ENCODE measurements at places on chromosomes 12 and 14.
A peak's percentile ranks its signal among the peaks of the same experiment; 100 is the strongest.

DNA sequence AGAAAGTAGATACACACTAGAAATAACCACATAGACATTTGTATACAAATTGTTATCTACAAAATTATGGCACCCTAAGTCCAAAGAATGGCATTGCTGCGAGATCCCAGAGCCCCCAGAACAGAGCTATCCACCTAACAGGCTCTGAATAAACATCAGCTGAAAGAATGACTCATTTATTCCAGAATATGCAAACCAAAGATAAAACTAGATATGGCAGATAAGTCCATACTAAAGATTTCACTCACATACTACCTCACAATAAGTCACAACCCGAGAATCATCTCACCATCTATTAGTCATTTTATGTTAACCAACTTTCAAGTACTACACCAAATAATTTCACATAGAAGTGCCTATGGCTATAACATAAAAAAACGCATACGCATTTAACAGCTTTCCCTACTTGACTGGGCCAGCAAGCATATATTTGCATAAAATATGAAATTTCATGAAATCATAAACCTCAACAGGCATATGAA, 5.6 kb downstream of the CNIH1 start:
- peak; percentile 84 for DNase-seq

DNA sequence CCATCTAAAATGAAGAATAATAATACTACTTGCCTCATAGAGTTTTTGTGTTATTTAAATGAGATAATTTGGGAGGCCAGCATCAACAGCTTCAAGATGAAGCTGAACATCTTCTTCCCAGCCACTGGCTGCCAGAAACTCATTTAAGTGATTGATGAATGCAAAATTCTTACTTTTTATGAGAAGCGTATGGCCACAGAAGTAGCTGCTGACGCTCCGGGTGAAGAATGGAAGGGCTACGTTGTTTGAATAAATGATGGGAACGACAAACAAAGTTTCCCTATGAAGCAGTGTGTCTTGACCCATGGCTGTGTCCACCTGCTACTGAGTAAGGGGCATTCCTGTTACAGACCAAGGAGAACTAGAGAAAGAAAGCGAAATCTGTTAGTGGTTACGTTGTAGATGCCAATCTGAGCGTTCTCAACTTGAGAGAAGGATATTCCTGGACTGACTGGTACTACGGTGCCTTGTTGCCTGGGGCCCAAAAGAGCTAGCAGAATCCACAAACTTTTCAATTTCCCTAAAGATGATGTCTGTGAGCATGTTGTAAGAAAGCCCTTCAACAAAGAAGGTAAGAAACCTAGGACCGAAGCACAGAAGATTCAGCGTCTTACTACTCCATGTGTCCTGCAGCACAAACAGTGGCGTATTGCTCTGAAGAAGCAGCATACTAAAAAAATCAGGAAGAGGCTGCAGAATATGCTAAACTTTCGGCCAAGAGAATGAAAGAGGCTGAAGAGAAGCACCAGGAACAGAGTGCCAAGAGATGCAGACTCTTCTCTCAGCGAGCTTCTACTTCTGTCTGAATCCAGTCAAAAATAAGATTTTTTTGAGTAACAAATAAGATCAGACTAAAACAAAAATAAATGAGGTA, 100.0 kb upstream of the LRIG3 start:
- DNase-seq: no peak

- no peak for DNase-seq
Observed at GRCh38 chr12:117140397-117141096, 41.3 kb upstream of the TESC start.

- no peak for DNase-seq
Observed at GRCh38 chr12:27572486-27573255, 48.7 kb downstream of the PPFIBP1 start.

GRCh38 chr12:106123551-106124081, 15.1 kb downstream of the NUAK1 start:
- DNase-seq: no peak

- no peak for DNase-seq
Observed at GRCh38 chr12:66049538-66050282, 80.8 kb downstream of the LLPH start.

- DNase-seq: no peak
Observed at GRCh38 chr12:128191380-128191779, 75.6 kb upstream of the TMEM132C start.

- peak; percentile 2 for DNase-seq
Observed at GRCh38 chr14:30443368-30444007, 115.5 kb upstream of the G2E3 start.

GRCh38 chr12:116427200-116427930, 131.8 kb upstream of the MAP1LC3B2 start:
- DNase-seq: no peak

GRCh38 chr12:93979189-93979588, 169.2 kb upstream of the PLXNC1 start:
- DNase-seq: peak; percentile 43

- peak; percentile 90 for DNase-seq
Observed at GRCh38 chr12:53659011-53659551, 16.8 kb downstream of the ATP5MC2 start.

GRCh38 chr12:132494294-132495164, 4.6 kb downstream of the FBRSL1 start:
- DNase-seq: no peak

DNA sequence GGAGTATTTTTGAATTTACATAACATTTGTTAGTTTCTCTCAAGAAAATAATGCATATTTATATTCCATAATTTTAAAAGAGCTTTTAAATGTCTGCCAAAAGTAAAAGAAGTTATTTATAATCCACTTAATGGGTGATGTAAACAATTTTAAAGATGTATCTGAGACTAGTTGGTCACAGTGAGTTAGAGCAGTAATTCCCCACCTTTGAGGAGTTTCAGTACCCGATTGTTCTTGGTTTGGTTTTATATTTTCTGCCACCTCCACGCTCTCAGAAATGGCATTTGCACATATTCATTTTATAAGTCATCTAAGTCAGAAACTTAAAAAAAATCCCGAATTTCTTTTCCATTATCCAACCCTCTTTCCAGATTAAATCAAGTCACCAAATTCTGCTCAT, 153.2 kb downstream of the SLC35F4 start:
- no peak for DNase-seq

GRCh38 chr14:95500772-95501401, 15.6 kb downstream of the SYNE3 start:
- peak; percentile 73 for DNase-seq

DNA sequence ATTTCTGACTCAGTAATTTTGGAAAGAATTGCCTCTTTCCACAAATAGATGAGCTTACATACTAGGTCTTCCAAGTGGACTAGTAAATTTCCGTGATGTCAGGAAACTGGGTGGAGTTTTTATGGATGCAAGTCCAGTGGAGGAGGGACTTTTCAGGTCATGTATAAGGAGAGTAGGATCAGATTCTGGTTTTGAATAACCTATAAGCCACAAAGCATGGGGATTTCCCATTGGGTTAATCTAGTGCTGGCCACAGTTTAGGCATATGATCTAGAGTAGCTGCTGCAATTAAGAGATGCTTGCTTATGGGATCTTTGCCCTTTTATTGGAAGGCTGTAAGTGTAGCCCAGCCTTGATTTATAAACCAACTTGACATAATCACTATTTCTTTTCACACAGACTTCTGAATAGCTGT, 33.8 kb downstream of the STK38L start:
- peak; percentile 74 for DNase-seq
